GM03348 (cell line): ENCODE measurements at places on chromosomes 1 and 21.
A peak's percentile ranks its signal among the peaks of the same experiment; 100 is the strongest.

DNA sequence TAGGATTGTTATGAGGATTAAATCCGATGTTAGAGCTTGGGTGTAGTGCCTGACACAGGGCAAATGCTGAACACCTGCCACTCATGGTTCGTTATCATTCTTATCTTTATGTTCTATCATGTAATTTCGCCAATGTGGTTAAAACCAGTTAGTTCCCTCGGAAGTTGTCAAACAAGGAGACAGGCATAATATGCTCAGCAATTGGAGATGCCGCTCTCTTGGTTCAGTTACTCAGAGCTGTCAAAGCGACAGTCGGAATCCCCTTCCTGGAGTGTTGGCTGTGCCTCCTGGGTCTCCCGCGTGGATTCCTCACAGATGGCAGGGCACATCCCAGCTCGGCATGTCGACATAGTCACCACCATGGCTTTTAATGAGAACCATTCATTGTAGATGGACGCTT lies 192.2 kb downstream of the ROR1 start:
- no peak for DNase-seq

GRCh38 chr21:44349847-44350772 lies 3.3 kb upstream of the TRPM2 start:
- no peak for DNase-seq

- no peak for DNase-seq
These were observed 144.7 kb downstream of the CASZ1 start for GRCh38 chr1:10651793-10652192.

- DNase-seq, result no peak
These were observed 643.0 kb upstream of the ADGRL2 start for GRCh38 chr1:81157686-81158085.

GRCh38 chr1:7043191-7043549 lies 257.9 kb downstream of the CAMTA1 start:
- no peak for DNase-seq

DNA sequence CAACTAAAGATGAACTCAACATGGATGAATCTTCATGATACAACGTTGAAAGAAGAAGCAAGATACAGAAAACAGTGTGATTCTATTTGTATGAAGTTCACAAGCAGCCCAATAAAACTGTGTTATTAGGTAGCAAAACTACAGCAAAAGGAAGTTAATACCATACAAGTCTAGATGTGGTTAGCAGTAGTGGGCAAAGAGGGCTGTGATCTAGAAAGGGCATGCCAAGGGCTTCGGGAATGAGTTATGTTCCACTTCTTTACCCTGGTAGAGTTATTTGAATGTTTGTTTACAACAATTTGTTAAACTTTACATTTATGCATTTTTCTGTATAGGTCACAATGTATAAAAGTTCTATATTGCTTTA lies 9.2 kb downstream of the TNFRSF9 start:
- DNase-seq, result no peak

DNA sequence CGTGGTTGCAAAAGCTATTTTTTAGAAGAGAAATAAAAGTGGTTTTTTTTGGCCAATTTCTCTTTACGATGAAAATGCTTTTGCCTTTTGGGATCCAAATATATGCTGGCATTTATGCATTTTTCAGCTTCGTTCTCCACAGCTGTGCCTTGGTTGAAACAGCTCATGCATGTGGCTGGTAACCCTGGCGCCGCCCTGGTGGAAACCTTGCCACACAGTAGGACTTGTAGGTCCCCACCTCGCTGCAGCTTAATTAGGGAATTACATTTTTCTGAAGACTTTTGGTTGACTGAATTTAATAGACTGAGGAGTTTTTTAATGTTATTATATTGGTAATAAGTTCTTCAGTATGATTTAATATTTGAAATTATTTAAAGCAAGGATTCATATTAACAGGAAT lies 12.7 kb upstream of the PCP4 start:
- no peak for DNase-seq

- no peak for DNase-seq
These were observed 4.3 kb downstream of the ERRFI1 start for GRCh38 chr1:8021676-8022266.

- no peak for DNase-seq
These were observed 24.6 kb downstream of the NTPCR start for GRCh38 chr1:232974971-232975370.

- no peak for DNase-seq
These were observed 15.6 kb upstream of the C1orf174 start for GRCh38 chr1:3915551-3916121.

- DNase-seq, result no peak
These were observed 80.2 kb downstream of the ADSS2 start for GRCh38 chr1:244371242-244372141.

- no peak for DNase-seq
These were observed 27.3 kb downstream of the STPG1 start for GRCh38 chr1:24386241-24386640.

DNA sequence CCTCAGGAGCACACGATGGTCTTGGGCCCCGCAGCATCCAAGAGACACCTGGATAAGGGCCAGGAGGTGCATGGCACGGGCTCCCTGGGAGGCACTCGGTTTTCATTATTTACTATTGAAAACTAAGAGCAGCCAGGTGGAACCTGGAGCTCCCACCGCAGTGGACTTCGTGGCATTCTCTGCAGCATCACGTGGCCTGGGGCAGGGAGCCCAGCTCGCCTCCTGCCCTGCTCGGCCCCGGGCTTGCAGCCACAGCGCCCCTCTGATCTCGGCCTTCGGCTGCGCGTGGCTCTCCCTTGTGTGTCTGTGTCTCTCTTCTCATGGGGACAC lies 121.6 kb downstream of the SIK1 start:
- no peak for DNase-seq

DNA sequence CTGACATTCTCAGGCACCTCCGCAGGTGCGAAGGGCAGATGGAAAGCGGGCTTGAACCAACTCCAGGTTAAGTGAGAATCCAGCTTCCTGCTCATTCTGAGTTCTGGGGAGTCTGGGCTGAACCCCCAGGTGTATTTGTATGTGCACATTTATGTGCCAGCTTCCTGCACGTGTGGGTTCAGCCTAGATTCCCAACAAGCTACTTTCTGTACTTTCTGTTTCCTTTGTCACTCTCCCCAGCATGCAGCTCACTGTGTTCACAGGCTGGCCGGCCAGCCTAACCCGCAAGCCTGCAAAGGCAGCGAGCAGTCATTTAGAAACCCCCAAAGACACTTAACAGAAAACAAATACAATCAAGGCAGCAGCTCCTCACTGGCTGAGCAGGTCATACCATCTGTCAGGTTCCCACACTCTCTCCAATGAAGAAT lies 1.3 kb upstream of the IL19 start:
- no peak for DNase-seq

DNA sequence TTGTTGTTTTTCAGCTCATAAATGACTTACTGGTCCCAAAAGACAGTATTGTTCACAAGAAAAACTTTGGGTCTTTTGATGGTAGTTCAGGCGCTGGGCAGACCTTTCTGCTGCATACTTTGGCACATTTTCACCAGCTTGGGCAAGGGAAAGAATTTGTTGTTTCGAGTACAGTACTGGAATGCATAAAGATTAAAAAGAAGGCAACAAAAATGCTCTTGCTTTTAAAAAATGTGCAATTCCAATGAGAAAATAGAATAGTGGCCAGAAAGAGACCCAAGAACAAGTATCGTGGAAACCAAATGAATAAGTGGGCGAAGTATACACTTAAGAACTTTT lies 56.0 kb downstream of the CLIC6 start:
- DNase-seq, result peak; percentile 55

- no peak for DNase-seq
These were observed 50.3 kb downstream of the PTBP2 start for GRCh38 chr1:96771847-96772246.

DNA sequence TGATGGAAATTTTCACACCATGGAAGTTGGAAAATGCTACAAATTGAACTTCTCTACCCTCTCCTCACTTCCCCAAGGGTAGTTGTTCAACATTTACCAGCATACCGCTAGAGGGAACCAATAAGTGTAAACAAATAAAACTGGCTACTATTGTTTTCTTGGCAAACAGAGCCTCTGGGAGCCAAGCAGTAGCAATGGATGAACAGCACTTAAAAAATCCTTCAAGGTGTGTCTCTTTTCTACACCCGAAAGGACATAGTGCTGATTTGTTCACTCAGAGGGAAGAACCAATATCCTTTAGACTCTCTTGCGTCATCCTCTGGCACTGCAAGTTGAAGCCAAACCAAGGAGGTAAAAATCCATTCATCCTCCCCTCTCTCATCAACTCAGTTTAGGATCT lies 161.5 kb downstream of the TBX15 start:
- DNase-seq, result no peak

DNA sequence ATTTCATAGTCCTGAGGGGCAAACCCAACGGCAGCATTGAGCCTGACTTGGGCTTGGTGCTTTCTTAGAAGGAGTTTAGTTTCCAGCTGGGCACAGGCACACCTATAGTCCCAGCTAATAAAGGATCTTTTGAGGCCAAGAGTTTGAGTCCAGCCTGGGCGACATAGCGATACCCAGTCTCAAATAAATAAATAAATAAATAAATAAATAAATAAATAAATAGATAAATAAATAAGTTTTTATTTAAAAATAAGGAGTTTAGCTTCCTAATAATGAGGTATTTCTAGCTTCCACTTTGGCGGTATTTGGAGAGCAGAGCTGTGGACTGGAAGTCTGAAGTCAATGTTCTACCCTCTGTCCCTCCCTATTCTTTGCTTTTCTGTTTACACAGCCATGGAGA lies 186.6 kb downstream of the URB2 start:
- no peak for DNase-seq

- DNase-seq, result peak; percentile 48
These were observed 41.5 kb upstream of the BCAR3 start for GRCh38 chr1:93723110-93723509.

GRCh38 chr1:237258871-237259270 lies 216.9 kb downstream of the RYR2 start:
- no peak for DNase-seq

GRCh38 chr1:165152727-165153126 lies 203.8 kb downstream of the LMX1A start:
- DNase-seq, result no peak

- no peak for DNase-seq
These were observed 19.1 kb upstream of the MED18 start for GRCh38 chr1:28309702-28310101.

DNA sequence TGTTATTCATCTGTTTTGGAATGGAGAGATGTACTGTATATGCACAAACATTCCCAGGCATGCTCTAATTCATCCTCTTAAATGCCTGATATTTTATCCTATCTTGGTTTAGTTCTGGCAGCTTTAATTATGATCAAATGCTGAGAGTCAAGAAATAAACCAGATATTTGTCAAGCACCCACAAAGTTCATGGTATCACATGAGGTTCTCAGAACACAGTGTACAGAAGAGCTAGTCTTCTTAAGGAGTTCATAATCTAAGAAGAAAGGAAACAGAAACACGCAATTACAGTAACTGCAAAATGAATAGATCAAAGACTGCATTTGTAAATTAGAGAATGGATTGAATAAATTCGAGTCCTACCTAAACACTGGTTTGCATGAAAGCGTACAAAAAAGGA lies 58.3 kb upstream of the KCNH1 start:
- DNase-seq, result no peak

GRCh38 chr1:232204269-232204668 lies 425.7 kb downstream of the SIPA1L2 start:
- no peak for DNase-seq

DNA sequence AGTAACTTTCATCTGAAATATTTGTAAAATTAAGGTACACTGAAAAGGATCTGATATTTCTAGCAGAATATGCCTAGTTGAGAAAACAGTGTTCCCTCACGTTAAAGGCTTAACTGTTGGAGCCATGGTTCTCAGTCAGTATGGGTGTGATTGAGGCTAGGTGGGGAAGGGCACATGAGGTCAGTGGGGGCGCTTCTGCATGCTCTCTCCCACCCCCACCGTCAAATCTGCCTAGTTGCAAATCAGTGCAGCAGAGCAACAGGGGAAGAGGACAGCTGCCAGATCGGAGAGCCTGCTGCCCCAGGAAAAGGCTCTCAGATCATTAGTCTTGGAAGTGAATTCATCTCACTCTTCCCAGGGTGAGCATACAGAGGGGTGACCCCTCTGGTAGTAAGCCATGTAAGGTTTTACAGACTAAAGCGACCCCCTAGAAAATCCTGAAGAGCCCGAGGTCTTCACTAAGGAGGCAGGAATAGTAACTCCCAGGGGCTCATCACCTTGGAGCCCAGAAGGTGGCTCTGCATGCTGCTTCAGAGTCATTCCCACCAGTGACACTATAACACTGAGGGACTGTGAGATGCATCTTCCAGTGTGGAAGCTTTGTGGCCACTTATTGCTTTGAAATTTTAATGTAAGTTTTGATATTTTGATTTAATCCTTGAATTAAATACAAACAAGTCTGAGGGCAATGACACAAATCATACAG lies 83.1 kb upstream of the BARHL2 start:
- DNase-seq, result no peak

DNA sequence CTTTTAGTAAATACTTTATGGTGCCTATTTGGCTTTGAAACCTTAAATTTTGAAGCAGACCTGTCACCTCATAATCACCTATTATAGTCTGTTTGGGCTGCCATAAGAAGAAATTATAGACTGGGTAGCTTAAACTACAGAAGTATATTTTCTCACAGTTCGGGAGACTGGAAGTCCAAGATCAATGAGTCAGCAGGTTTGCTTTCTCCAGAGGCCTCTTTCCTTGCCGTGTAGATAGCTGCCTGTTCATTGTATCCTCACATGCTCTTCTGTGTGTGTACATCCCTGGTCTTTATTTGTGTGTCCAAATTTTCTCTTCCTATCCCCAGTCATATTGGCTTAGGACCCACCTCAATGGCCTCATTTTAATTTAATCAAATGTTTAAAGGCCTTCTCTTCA lies 518.2 kb downstream of the ADGRL2 start:
- no peak for DNase-seq

DNA sequence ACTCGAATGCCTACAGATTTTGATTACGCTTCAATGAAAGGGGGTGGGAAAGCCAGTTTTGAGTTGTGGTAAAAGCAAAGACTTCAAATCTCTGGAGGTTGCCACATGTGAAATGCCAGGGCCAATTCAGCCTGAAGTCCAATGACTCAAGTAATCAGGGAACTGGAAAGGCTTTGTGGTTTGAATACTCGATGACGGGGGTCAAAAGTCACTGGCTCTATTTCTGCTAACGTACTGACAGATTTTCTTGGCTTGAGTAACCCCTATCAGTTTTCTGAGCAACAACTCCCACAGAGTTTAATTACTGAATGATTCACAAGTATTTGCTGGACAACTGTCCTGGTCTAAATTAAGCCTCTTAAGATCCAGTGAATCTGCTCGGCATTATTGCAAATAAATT lies 152.2 kb downstream of the SIPA1L2 start:
- DNase-seq, result peak; percentile 66
